Stimulated activated CD4-positive, alpha-beta T cell treated with anti-CD3 and anti-CD28 coated beads, Interleukin-15, amount 100 ng/mL, for 1 hour (primary cell): ENCODE measurements at places on chromosomes 1 and 21.

GRCh38 chr1:222788402-222789156 lies 26.3 kb upstream of the DISP1 start:
- no peak for DNase-seq

DNA sequence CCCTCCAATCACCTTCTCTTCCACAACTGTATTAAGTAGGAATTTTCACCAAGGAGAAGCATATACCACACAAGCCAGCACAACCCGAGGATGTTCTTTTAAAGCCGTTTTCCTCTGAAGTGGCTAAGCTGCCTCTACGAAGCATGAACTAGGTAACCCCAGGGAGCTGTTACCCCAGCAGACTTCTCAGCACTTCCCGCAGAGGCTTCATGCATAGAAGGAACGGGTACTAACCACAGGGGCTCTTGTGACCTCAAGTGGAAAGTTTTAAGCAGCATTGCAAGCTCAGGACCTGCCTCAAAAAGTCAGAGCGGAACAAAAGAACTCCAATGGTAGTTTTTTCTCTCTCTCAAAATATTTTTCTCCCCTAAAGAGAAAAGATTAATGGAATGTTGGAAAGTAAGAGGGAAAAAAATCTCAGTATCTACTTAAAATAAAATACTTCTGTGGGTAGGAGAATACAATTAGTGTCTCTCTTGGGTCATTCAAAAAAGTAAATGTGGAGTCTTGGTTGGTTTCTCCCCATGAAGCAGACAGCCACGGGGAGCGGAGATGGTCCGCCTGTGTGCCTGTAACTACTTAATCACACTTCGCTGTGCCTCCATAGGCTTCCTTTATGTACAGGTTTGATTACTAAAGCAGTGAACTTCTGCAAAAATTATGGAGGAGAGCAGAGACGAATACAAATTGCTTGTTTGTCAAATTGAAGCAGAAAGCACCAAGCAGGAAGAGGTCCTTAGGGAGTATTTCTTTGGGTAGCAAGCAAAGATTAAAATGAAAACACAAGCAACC lies 40.9 kb downstream of the STX6 start:
- DNase-seq: no peak

- DNase-seq: no peak
Observed at GRCh38 chr1:68011657-68012375, 38.6 kb downstream of the DIRAS3 start.

DNA sequence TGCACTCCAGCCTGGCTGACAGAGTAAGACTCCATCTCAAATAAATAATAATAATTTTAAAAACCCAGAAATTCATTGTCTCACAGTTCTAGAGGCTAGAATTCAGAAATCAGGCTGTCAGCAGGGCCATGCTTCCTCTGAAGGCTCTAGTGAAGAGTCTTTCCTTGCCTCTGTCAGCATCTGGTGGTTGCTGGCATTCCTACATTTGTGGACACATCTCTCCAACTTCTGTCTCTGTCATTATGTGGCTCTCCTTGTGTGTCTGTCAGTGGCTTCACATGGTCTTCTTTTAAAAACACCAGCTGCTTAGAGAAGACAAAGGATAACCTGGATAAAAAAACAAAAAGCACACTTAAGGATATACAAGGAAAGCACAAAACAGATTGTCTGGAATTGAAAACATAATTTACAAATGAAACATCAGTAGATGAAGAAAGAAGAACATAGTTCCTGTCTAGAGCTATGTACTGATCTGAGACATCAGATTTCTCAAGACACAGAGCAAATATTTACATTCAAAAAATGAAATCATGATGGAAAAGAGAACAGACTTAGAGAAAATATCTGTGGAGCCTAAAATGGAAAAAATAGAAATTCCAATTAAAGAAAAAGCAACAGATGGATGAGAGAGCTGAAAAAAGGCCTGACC lies 32.7 kb upstream of the ASB17 start:
- DNase-seq: no peak

GRCh38 chr1:188022661-188023060 lies 1193.9 kb downstream of the PLA2G4A start:
- no peak for DNase-seq

- no peak for DNase-seq
Observed at GRCh38 chr21:26047279-26047967, 123.1 kb downstream of the APP start.

GRCh38 chr1:202134645-202135172 lies 9.8 kb downstream of the ARL8A start:
- no peak for DNase-seq

- peak; percentile 1 for DNase-seq
Observed at GRCh38 chr21:31460980-31461379, 116.9 kb upstream of the TIAM1 start.

- DNase-seq: no peak
Observed at GRCh38 chr1:97668945-97669344, 251.9 kb downstream of the DPYD start.

GRCh38 chr1:35062518-35063196 lies 16.5 kb upstream of the ZMYM1 start:
- no peak for DNase-seq
